ENCODE measurements at places on chromosomes 11 and 22.
A peak's percentile ranks its signal among the peaks of the same experiment; 100 is the strongest.

DNA sequence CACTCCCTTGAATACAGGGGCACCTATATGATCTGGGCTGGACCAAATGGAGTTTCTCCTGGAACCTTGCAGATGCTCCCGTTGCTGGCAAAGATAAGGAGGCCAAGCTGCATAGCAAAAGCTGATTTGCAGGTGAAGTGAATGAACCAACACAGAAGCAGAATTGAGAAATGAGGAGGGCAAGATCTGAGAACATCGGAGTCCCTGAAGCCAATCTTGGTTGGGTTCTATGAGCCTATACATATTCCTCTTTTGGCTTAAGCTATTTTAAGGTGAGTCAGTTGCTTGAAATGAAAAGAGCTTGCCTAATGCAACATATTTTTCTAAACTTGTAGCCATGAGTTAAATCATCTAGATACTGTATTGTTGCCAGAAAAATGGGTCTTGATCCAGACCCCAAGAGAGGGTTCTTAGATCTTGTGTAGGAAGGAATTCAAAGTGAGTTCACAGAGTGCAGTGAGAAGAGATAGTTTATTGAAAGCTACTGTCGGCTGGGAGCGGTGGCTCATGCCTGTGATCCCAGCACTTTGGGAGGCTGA, 23.5 kb downstream of the WEE1 start:
- DNase-seq = no peak

GRCh38 chr11:27976262-27976661, 131.7 kb downstream of the KIF18A start:
- DNase-seq = no peak

GRCh38 chr11:133382131-133382812, 150.0 kb downstream of the OPCML start:
- DNase-seq = no peak

GRCh38 chr11:94032725-94033124, 11.6 kb downstream of the HEPHL1 start:
- DNase-seq = no peak

DNA sequence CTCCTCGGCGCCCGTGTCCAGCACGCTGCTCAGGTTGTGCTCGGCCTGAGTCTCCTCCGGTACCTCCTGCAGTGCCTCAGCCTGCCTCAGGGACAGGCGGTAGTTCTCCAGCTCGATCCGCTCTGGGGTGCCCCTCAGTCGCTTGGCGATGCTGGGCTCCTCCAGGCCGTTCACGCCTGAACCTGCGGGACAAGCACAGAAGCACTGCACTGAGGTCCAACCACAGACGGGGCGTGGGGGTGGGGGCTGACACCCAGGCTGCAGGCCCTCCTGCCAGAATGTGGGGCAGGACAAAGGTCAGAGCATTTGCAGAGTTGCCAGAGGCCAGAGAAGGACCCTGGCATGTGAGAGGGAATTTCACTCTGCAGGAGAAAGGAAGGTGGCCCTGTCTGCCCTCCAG, 67.6 kb upstream of the BID start:
- no peak for DNase-seq

GRCh38 chr11:28529540-28530410, 421.6 kb downstream of the METTL15 start:
- DNase-seq = no peak

DNA sequence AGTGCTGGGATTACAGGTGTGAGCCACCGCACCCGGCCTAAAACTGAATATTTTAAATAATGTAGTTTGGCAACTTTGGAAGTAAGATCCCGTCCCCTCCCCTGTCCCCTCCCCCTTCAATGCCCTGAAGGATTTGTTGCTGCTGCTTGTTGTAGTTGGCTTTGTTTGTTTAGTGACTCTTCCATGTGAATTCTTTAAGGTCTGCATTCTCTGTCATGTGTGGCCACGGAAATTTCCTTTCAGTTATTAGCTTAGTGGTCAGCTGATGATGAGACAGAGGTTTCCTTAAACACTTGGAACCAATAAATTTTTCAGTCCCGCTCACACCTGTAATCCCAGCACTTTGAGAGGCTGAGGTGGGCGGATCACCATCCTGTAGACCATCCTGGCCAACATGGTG, 109.9 kb downstream of the MPPED1 start:
- DNase-seq = no peak

DNA sequence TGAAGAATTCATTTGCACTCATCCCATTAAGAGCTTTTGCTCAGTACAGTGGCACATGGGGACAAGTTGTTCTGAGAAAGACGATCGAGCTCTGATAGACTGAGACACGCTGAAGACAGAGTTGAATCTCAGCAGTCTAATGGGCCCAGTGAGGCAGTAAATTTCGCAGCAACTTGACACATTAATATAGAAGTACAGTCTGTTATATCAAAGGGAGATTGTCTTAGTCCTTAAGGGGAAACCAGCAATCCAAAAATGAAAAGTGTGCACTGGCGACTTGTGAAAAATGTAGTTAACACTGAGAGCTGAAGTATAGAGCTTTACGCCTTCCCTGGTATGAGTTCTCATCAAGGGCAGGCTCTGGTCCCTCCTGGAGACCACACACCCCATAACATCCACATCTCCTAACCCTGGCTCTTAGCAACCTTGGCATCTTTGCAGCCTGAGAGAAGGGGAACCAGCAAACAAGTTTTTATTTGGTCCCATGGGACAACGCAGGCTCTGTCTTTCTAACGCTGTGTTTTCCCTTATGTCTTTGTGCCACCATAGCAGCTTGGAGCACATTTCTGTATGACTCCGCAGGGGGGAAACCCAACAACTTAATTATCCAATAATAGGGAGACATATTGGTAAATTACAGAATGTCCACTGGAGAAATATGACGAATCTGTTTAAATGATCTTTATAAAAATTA, 952.5 kb downstream of the OPCML start:
- DNase-seq = no peak

- no peak for DNase-seq
Measured at GRCh38 chr11:117946156-117946841, 17.1 kb upstream of the TMPRSS13 start.

- no peak for DNase-seq
Measured at GRCh38 chr22:36010882-36011281, 17.7 kb downstream of the RBFOX2 start.

DNA sequence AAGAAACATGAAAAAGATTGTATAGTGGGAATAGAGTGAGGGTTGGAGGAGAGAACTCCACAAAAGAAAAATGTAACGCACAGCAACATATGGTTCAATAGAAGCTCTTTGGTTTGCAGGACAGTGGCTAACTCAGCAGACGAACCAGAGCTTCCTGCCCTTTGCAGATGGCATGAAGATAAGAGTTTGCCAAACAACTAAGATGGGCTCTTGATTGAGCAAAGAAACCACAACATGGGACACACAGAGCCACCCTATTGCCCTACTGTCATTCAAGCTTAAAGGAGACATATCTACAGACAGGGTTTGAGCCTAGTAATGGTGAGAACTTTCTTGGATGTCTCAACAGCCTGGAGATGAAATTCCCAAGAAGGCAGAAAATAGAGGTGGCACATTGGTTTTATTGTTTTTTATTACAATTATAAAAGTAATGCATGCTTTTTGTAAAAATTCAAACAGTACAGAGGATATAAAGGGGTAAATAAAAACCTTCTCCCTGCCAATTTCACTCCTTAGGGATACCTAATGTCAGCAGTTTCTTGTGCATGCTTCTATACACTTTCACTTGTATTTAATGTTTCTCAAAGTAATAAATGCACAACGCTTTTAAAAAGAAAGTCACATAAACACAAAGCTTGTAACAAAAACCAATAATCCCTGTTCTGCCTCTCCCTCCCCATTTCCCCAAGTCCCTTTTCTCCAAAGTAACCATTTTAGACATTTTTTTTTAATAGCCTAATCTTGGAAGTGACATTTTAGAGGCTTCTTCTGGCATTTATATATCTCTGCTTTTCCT, 63.7 kb downstream of the COPB1 start:
- no peak for DNase-seq

DNA sequence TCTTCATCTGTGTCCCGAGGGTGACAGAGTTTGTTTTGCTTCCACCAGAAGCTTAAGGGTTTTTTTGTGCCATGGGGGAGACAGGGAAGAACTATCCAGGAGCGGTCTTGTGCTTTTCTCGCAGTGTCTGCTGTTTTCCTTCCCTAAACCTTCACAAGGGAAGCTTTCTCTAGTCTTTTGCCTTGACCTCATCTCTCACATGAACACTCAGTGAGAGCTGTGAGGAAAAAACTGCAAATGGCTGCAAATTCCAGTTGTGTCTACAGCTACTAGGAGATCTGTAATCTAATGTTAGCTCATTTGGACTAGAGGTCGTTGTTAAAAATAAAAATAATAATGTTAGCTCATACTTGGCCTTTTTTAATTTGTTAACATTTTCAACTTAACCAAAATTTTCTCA, 264.7 kb upstream of the SESN3 start:
- DNase-seq = no peak

- DNase-seq = no peak
Measured at GRCh38 chr11:131447898-131448297, 77.5 kb downstream of the NTM start.

- no peak for DNase-seq
Measured at GRCh38 chr11:93478841-93479240, 64.3 kb downstream of the SMCO4 start.

DNA sequence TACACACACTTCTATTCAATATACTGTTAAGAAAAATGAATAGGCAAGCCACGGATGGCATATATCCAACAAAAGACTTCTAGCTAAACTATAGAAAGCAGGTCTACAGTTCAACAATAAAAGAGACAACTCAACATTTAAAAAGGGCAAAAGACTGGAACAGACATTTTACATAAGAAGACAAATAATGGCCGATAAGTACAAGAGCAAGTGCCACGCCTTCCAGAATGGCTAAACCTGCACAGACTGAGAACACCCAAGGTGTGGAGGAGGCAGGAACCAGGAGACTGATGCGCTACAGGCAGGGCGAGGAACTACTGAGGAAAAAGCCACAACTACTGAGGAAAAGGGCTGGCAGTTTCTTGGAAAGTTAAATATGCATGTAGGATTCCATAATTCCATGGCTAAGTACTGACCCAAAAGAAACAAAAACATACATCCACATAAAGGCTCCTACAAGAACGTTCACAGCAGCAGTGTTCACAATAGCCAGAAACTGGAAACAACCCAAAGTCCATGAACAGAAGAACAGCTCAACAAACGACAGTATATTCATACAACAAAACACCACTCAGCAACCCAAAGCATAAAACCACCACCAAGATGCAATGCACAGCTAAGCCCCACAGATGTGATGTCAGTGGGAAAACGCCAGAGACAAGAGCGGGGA, 9.6 kb upstream of the MOB2 start:
- DNase-seq = no peak

GRCh38 chr11:76245720-76246119, 39.4 kb upstream of the WNT11 start:
- DNase-seq = no peak

GRCh38 chr11:82831364-82831763, 68.9 kb downstream of the PRCP start:
- no peak for DNase-seq

GRCh38 chr11:64713016-64713707, 9.8 kb downstream of the NRXN2 start:
- no peak for DNase-seq

DNA sequence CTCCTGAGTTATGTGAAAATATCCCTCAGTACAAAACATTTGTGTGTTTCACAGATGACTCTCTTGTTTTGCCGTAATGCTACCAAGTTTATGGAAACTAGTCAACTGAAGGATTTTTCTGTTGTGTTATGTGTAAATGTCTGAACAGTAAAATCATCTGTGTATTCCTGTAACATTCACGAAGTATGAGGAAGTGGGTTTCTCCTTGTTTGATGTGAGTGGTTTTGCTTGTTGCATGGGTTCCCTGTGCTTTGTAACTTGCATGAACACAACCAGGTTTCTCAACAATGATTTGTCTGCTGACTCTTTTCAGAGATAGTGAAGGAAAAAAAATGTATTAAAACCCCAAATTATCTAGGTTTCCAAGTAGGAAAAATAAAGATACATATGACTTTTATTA, 138.1 kb downstream of the PGR start:
- no peak for DNase-seq

DNA sequence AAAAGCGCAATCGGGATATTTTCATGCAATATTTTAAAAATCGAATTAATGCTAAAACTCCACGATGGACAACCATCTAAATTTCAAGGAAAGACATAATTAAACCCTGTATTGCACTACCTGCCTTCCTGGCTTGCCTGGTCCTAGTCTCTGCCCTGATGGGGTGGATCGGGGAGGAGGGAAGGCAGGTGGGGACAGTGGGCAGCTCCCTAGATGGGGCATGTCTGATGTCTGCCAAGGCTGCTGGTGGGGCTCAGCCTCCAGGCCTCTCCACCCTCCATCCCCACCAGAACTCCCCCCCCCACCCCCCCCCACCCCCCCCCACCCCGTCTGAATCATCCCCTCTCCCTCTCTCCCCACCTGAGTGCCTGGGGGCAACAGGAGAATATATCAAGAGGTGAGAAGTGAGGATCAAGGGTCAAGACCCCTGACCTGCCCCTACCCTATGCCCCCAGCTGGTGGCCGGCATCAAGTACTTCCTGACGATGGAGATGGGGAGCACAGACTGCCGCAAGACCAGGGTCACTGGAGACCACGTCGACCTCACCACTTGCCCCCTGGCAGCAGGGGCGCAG, 650 bp downstream of the CST6 start:
- DNase-seq = no peak

- DNase-seq = peak; percentile 81
Measured at GRCh38 chr11:73335204-73335923, 27.3 kb downstream of the ARHGEF17 start.

DNA sequence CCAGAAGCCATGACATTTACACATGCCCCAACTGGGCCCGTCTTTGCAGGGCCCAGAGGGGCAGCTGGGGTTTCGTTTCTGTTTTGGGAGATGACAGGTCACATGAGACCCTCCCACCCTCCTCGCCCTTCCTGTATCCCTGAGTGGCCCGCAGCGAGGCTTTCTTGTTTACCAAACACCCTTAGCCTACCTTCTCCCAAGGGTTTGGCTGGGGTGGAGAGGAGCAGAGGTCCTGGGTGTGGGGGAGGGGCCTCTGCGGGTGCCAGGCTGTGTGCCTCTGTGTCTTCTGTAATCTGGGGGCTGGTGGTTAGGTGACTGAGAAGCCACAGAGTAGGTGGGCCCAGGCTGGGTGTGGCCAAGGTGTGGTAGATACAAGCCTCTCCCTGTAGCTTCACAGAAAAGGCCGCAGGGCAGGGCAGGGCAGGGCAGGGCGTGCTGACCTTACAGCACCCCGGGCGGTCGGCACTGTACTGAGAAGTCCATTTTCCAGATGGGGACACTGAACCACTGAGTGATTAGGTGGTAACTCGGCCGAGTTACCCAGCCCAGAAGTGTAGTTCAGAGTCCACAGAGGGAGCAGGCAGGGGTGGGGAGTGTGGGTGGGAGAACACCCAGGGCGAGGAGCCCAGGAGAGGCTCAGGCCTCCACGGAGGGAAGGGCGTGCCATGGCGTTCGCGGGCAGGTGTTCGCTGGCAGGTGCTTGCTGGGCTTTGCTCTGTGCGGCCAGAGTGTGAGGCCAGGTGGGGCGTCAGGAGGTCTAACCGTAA, 8.7 kb downstream of the PRR5 start:
- DNase-seq = no peak

DNA sequence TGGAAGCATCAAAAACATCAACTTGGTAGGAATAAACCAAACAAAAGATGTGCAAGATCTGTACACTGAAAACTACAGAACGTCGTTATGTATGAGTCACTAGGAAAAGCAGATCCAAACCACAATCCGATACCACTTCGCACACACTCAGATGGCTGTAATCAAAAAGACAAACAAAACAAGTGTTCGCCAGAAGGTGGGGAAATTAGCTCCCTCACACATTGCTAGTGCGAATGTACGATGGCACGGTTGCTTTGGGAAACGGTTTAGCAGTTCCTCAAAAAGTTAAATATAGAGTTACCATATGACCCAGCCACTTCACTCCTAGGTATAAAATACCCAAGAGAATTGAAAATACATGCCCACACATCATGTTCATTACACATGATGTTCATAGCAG, 14.8 kb upstream of the CARD10 start:
- no peak for DNase-seq
